Breast epithelium (tissue), 4 donors: ENCODE measurements at places on chromosomes 2 and 18. TPM values are rescaled to one million over a fixed set of nuclear protein-coding genes. Genes with fewer than 3 reads are reported as not detected.
A peak's percentile ranks its signal among the peaks of the same experiment; 100 is the strongest.

DNA sequence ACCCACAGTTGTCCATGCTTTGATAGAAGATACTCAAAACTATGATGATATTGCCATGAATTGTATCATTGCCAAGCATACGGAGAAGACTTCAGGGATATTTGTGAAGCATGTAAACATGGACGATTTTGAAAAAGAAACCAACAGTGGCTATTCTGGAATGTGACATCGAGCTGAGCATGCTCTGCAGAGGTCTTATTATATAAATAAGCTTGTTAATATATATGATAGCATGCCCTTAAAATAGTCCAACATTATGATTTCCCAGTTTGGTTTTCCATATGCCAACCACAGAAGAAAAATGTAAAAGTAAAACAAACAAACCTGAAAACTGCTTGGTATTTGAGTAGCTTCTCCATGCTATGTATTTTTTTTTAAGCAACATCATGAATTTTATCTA is 159.1 kb downstream of the LNPK start:
- no peak overlapping the region for H3K4me3 ChIP-seq
- H3K27me3 ChIP-seq = no peaks in the 10 kb centered on the region
- no peak overlapping the region for H3K27ac ChIP-seq
- no peaks in the 10 kb centered on the region for H3K4me1 ChIP-seq

- no peak for DNase-seq
- no peak overlapping the region for H3K27ac ChIP-seq
- no peaks in the 10 kb centered on the region for H3K27me3 ChIP-seq
- no peaks in the 10 kb centered on the region for H3K36me3 ChIP-seq
- H3K4me1 ChIP-seq = no peaks in the 10 kb centered on the region
- no peak overlapping the region for H3K4me3 ChIP-seq
Measured at GRCh38 chr2:67015681-67016080, 381.5 kb upstream of the ETAA1 start.

The PARD3B gene
- total RNA-seq = 24.6 TPM

- H3K27ac ChIP-seq = no peak overlapping the region
- no peak for DNase-seq
- H3K27me3 ChIP-seq = no peaks in the 10 kb centered on the region
- no peaks in the 10 kb centered on the region for H3K36me3 ChIP-seq
- H3K4me3 ChIP-seq = no peak overlapping the region
- H3K4me1 ChIP-seq = no peaks in the 10 kb centered on the region
Measured at GRCh38 chr2:151053661-151053990, 208.0 kb downstream of the RBM43 start.

DNA sequence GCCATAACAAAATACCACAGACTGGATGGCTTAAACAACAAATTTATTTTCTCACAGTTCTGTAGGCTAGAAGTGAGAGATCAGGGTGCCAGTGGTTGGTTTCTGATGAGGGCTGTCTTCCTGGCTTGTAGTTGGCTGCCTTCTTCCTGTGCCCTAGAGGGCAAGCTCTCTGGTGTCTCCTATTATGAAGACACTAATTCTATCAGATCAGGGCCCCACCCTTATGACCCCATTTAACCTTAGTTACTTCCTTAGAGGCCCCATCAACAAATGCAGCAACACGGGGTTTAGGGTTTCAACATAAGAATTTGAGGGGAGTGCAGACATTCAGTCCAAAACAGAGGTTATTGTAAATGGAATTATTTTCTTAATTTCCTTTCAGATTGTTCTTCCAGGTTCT is 22.9 kb downstream of the CYP27A1 start:
- no peak for DNase-seq
- H3K27ac ChIP-seq = peak overlapping the region; percentile 91
- H3K27me3 ChIP-seq = no peaks in the 10 kb centered on the region

The HES6 gene
- total RNA-seq = 5.6 TPM

- no peak overlapping the region for H3K4me3 ChIP-seq
- no peak overlapping the region for H3K27ac ChIP-seq
- peaks cover 4% of the 10 kb centered on the region for H3K4me1 ChIP-seq
- no peaks in the 10 kb centered on the region for H3K36me3 ChIP-seq
- no peaks in the 10 kb centered on the region for H3K27me3 ChIP-seq
- no peak for DNase-seq
Measured at GRCh38 chr2:64992990-64993389, 3.8 kb downstream of the SLC1A4 start.
